ENCODE measurements at places on chromosomes 2 and 18.

GRCh38 chr2:222300726-222301052, 1.9 kb upstream of the PAX3 start:
- no peak for DNase-seq

DNA sequence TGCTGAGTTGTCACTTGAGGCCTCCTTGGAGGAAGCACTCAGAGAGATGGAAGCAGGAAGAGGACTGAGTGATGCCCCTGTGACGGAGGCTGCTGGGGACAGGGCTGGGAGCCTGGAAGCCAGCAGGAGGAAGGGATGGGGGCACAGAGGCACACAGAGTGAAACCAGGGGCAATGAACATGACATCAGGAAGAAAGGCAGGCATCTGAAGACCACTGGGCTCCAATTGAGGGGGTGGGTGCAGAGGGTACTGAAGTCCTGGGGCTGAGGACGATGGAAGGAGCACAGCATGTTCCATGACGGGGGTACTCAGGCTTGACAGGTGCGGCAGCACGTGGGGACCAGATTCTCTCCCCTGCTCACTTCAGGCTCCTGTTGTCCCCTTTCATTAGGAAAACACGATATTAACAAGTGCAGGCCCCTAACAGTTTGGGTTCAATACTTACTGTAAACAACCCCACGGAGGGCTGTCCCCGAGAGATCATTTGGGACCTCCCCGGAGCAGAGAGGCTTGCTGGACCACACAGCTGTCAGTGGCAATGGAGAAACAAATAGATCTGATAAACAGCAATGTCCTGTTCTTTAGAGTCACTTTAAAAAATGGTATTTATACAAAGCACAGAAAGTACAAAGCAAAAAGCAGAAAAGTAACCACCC, 8.7 kb downstream of the INPP5D start:
- no peak for DNase-seq

GRCh38 chr18:6959110-6959509, 158.5 kb downstream of the LAMA1 start:
- DNase-seq: no peak

- DNase-seq: no peak
These were observed 9.0 kb downstream of the RNF144A start for GRCh38 chr2:6926071-6926732.

- no peak for DNase-seq
These were observed 100.1 kb downstream of the ZNF516 start for GRCh38 chr18:76394780-76395476.

GRCh38 chr2:86221066-86221684, 21.9 kb downstream of the MRPL35 start:
- DNase-seq: peak; percentile 80

DNA sequence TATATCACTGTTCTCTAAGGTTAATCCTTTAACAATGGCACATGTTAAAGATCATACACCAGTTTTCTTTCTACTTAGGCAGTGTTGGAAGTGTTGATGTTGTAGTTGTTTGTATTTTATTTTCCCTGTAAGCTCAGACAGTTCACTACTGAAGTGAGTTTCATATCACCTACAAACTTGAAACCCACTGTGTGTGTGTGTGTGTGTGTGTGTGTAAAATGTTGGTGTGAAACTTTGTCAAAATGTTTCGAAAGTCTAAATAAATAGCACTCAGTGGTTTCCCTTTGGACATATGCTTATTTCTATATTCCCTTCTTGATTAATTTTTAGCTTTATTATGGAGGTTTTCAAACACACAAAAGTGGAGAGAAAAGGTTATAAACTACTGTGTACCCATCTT, 79.8 kb upstream of the CAVIN2 start:
- DNase-seq: no peak

- no peak for DNase-seq
These were observed 95.3 kb downstream of the MREG start for GRCh38 chr2:215917953-215918620.

DNA sequence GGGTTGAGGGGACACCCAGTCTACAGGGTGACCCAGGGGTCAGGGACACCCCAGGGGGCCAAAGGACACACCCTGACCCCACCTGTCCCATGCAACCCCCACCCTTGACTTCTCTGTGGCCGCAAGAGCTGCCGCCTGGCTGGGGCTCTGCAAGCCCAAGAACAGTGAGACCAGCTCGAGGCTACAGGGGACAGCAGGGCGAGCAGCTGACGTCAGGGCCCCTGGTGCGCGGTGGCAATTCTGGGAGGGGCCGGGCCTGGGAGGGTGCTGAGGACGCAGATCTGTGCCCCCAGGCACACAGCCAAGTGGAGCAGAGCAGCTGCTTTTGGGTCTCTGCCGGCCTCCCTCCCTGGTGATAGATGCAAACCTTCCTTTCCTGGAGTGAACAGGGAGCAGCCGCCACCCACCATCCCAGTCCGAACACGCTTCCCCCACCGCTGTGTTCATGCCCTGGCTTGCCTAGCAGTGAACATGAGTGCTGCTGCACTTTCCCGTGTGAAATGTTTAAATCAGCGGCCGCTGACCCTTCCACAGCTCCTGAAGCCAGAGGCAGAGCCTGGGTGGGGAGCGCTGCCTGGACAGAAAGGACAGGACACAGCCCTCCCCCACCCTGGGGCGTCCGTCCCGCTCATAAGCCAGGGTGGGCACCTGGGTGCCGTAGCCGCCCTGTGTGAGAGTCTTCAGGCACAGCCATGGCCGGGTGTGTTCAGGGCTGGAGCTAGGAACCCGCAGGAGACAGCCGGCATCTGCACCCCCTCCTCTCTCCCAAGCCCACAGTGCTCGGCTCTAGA, 46.9 kb downstream of the SLC66A2 start:
- DNase-seq: no peak

All from GM23338 (cell line).